ENCODE measurements at places on chromosomes 13 and 19. TPM values are rescaled to one million over a fixed set of nuclear protein-coding genes. Genes with fewer than 3 reads are reported as not detected.

DNA sequence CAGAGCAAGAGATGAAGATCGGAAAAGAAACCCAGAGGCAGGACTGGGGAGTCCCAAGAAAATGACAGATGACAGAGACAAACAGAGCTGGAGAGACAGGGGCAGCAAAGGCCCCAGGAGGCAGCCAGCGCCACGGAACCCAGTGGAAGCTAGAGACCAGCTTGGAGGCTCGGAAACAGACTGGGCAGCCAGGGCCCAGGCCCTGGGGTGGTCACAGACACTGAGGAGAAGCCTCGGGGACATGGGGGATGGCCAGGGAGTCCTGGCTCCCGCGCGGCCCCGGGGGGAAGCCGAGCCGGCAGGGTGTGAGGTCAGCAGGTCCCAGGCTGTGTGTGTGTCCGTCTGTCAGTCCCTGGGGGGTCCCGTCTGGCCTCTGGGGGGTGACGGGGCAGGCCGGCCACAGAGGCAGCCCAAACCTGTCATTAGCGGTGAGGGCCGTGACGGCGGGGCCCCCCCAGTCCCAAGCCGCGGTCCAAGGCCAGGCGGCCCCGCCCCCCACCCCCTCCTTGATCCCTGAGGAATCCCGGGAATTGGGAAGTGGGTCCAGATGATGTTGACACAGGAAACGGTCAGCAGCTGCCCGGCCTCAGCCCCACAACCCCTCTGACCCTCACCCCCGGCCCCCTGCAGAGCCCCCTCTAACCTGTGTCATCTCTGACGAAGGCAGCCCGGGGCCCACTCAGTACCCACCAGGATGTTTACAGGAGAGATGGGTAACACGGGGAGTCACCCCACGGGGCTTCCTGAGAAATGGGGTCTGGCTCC lies 2.5 kb upstream of the TMEM190 start:
- H3K27me3 ChIP-seq = no peaks in the 10 kb centered on the region
- H3K36me3 ChIP-seq = no peaks in the 10 kb centered on the region
- no peak for DNase-seq
- H3K27ac ChIP-seq = no peak overlapping the region
- no peak overlapping the region for H3K4me3 ChIP-seq
- H3K4me1 ChIP-seq = no peaks in the 10 kb centered on the region

GRCh38 chr13:98955336-98955735 lies 22.5 kb downstream of the DOCK9 start:
- H3K27ac ChIP-seq = no peak overlapping the region
- no peak for DNase-seq
- H3K4me1 ChIP-seq = no peaks in the 10 kb centered on the region
- peaks cover 17% of the 10 kb centered on the region for H3K36me3 ChIP-seq
- H3K27me3 ChIP-seq = no peaks in the 10 kb centered on the region

GRCh38 chr19:33302974-33303790 lies 848 bp upstream of the CEBPA start:
- H3K27me3 ChIP-seq = no peaks in the 10 kb centered on the region
- no peaks in the 10 kb centered on the region for H3K4me1 ChIP-seq
- no peak for DNase-seq
- peak overlapping the region; percentile 41 for H3K4me3 ChIP-seq
- no peaks in the 10 kb centered on the region for H3K36me3 ChIP-seq

GRCh38 chr19:10416083-10416379 lies 4.3 kb upstream of the PDE4A start:
- peaks cover 36% of the 10 kb centered on the region for H3K4me1 ChIP-seq
- H3K36me3 ChIP-seq = no peaks in the 10 kb centered on the region
- peak overlapping the region; percentile 55 for H3K27ac ChIP-seq
- H3K4me3 ChIP-seq = peak overlapping the region; percentile 43
- DNase-seq = no peak

- peaks cover 57% of the 10 kb centered on the region for H3K36me3 ChIP-seq
- no peak overlapping the region for H3K27ac ChIP-seq
- no peak for DNase-seq
- no peaks in the 10 kb centered on the region for H3K27me3 ChIP-seq
- peaks cover 11% of the 10 kb centered on the region for H3K4me1 ChIP-seq
These were observed 165.2 kb downstream of the KDM4B start for GRCh38 chr19:5133986-5134595.

DNA sequence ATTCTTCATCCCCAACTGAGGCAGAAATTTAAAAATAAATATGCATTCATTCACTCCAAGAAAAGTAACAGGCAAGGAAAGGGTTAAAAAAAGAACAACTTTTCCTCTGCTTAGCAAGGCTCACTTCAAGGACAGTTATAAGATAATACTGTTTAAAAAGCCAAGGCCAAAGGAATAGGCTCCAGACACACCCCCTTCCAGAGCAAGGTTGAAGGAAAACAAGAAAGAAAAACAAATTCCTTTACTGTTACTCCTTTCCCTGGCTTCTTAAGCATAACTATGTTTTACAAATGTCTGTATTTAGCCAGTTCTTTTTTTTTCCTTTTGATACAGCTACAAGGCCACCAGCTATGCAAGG lies 8.5 kb downstream of the SIGLEC11 start:
- H3K27me3 ChIP-seq = no peaks in the 10 kb centered on the region
- no peak overlapping the region for H3K4me3 ChIP-seq
- H3K4me1 ChIP-seq = no peaks in the 10 kb centered on the region

DNA sequence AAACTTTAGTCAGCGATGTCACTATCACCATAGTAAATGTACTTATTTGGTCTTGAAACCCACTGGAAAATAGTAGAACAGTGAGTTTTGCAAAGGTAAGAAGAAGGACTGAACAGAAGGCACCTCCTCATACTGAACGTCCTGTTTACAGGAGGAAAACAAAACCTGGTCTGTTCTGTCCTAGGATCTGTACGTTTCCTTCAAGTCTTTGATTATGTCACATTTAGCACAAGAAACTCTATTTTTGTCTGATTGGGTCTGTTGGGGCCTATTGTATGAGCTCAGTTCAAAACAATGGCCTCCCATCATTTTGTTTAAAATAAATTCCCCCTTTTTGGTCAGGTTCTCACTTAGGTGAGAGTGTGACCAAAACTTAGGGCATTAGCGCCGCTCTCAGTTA lies 11.2 kb upstream of the CFAP97D2 start:
- H3K4me3 ChIP-seq = no peak overlapping the region
- H3K27ac ChIP-seq = peak overlapping the region; percentile 34
- H3K27me3 ChIP-seq = no peaks in the 10 kb centered on the region
- peaks cover 43% of the 10 kb centered on the region for H3K4me1 ChIP-seq
- no peaks in the 10 kb centered on the region for H3K36me3 ChIP-seq

Gene NLRP11
- not detected for polyA plus RNA-seq

DNA sequence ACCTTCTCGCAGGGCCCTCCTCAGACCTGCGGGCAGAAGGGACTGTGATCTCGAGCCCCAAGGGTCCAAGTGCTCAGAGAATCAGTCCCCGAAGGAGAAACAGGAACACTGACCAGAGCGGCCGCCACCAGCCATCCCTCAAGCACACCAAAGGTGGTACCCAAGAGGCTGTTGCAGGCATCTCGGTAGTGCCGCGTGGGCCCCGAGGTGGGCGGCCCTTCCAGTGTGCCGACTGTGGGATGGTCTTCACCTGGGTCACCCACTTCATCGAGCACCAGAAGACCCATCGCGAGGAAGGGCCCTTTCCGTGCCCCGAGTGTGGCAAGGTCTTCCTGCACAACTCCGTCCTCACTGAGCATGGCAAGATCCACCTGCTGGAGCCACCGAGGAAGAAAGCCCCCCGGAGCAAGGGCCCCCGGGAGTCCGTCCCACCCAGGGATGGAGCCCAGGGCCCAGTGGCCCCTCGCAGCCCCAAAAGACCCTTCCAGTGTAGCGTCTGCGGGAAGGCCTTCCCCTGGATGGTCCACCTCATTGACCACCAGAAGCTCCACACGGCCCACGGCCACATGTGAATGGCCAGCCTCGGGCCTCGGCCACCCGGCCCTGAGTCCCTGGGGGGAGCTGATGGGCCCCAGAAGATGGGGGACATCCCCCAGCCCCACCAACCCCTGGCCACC lies 5.5 kb upstream of the ZNF135 start:
- H3K4me1 ChIP-seq = no peaks in the 10 kb centered on the region
- no peak for DNase-seq
- no peaks in the 10 kb centered on the region for H3K27me3 ChIP-seq
- H3K4me3 ChIP-seq = no peak overlapping the region
- H3K27ac ChIP-seq = no peak overlapping the region

DNA sequence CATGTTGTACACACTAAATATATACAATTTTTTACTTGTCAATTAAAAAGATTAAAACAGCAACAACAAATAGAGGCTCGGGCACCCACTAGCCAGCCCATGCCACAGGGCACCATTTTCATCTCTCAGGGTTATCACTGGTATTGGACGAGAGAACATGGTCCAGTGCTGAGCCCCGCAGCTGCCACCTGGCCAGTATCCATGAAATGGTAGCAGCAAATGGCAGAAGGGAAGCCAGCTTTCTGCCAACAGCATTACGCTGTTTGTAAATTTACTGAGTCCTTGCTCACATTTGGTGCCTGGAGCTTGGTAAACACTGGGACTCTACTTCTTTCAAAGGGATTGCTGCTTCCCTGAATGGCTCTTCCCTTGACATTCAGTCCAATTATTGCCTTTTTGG lies 87.9 kb upstream of the WASF3 start:
- H3K4me3 ChIP-seq = no peak overlapping the region
- DNase-seq = no peak
- no peaks in the 10 kb centered on the region for H3K4me1 ChIP-seq

Gene KCNJ14
- 0.05 TPM for polyA plus RNA-seq

All from naive thymus-derived CD4-positive, alpha-beta T cell (primary cell).